H1 (cell line): ENCODE measurements at places on chromosomes 4 and X. TPM values are rescaled to one million over a fixed set of nuclear protein-coding genes. Genes with fewer than 3 reads are reported as not detected.

GRCh38 chrX:9816084-9816700 is 30.0 kb downstream of the SHROOM2 start:
- DNase-seq, result no peak

- no peak for DNase-seq
Observed at GRCh38 chr4:57109847-57110639, at the start of gene IGFBP7. IGFBP7 (minus strand) TSS chr4:57110385; CDS start chr4:57110351, 34 bp downstream.

The CLDN22 gene
- not detected in 2 replicates for total RNA-seq

DNA sequence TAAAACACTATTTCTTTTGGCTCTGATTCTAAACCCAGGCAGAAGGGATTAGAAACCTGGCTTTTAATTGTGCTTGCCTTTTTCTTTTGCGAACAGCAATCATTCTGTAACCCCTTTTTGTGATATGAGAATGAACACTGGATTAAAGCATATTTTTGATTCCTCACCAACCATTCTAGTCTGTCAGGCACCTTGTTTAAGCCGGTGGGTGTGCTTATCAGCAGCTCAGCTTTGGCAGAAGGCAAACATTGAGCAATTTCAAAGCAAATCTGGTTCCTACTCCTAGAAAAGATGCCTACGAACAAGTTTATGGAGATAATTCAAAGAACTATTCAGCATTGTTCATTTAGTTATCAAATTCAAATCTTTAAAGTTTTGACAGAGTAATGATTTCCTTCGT is 265.1 kb upstream of the FAM241A start:
- no peak for DNase-seq

DNA sequence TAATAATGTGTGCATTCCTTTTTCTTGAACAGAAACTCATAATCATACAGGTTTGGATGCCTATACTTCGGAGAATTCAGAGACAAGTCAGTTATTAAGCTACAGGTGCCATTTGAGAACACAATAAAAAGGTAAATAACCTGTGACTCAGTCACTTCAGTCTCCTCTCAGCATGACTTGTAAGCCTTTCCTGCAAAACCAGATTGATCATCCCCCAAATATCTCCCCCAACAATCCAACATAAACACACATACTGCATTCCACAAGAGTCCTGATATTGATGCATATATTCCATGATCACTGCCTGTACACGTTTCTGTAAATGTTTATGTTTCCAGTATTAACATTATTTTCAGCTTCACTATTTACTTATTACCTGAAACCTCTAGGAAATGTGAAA is 110.8 kb downstream of the PWWP3B start:
- DNase-seq, result no peak

The GAK gene
- total RNA-seq, result 70.8 and 76.9 TPM in 2 replicates

DNA sequence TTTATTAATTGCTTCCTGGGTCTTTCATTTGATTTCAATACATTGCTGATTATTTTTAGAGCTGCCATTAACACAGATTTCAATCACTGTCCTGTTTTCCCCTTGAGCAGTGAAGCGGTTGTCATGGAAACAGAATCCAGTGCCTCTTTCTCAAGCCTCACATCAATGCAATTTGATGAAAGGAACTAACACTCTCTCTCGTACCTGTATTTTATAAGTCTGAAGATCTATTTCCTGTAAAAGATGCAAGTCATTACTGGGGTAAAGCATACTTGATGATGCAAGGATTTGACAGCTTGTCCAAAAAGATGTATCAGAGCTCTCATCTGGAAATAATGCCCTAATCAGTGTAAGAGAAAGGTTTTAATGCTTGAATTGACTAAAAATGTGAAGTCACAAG is 17.9 kb upstream of the GASK1B start:
- no peak for DNase-seq

The CXCL6 gene
- 7.6 and 8.0 TPM in 2 replicates for total RNA-seq

The RIPPLY1 gene
- not detected in 2 replicates for total RNA-seq

GRCh38 chrX:39773150-39773549 is 324.6 kb downstream of the BCOR start:
- no peak for DNase-seq

The DCAF12L1 gene
- 4.5 and 5.3 TPM in 2 replicates for total RNA-seq

- DNase-seq, result no peak
Observed at GRCh38 chr4:107035819-107036583, at the start of gene DKK2. DKK2 (minus strand) TSS chr4:107036313; CDS start chr4:107035591, 722 bp downstream.

GRCh38 chrX:8235026-8235425 is 64.0 kb upstream of the VCX2 start:
- DNase-seq, result no peak

The CPLX1 gene
- total RNA-seq, result 0.56 and 0.67 TPM in 2 replicates

- no peak for DNase-seq
Observed at GRCh38 chr4:129358571-129358970, 262.6 kb downstream of the C4orf33 start.

DNA sequence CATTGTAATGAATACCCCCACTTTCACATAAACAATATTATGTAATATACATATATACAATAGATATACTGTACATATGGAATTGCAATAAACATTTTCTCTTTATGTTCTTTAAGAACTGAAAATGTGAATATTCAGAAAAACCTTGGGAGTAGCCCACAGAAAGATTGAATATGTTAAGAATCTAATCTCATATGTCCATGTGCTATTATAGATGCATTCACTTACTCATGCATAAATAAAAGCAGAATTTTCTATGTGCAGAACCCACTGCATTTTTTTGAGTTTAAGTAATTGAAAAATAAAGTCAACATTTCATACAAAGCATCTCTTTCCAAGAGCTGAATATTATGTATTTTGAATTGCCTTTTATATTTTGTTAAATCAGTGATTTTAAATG is 902.3 kb downstream of the PCDH19 start:
- DNase-seq, result no peak

DNA sequence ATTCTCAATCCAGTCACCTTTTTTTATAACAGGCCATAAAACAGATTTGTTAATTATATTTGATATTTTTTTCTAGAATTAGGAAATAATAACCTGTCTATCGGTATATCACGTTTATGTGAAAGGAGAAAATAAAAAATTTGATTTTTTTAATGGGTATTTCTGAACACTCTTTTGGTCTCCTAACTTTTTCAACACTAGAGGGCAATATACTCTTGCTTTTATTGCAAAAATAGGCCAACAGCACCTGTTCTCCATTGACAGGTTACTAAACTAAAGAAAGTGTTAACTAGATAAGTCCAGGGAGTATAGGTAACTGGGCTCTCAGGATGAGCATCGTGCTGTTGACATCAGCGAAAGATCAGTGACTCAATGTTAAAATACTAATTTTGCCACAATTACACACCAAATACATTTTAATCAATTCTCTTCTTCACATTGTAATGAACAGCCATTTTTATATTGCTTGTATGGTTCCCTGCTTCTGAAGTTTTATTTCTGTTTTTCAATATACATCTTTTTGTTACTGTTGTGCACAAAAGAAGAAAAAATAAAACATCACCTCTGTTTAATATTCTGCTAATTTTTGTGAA is 22.8 kb downstream of the NDST4 start:
- DNase-seq, result no peak

The PTTG2 gene
- total RNA-seq, result not detected in 2 replicates

The PNCK gene
- total RNA-seq, result 4.3 and 6.2 TPM in 2 replicates

DNA sequence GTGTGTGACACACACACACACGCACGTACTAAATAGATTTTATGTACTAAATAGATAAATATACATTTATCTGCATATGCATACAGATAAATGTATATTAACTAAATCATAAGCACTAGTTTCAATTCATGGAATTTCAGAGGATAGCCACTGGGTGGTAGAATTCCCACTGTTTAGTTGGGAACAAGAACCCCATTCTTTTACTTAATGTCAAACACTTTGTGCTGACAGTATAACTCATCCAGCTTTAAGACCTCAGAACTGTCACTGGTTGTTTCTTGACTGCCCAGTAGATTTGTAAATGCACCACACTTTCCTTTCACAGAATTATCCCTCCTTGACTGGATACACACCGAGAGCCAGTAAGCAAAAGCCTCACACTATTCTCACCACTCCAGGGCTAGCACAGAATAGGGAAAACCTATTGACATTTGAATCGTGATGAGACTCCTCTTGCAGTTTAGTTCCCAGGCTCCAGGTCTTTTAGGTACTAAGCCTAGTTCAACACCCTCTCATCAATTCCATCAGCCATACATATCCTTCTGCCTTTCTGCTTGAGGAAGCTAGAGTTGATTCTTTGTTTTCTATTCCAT is 32.4 kb downstream of the PPARGC1A start:
- no peak for DNase-seq

GRCh38 chr4:16029886-16030285 is 53.9 kb downstream of the PROM1 start:
- DNase-seq, result no peak

DNA sequence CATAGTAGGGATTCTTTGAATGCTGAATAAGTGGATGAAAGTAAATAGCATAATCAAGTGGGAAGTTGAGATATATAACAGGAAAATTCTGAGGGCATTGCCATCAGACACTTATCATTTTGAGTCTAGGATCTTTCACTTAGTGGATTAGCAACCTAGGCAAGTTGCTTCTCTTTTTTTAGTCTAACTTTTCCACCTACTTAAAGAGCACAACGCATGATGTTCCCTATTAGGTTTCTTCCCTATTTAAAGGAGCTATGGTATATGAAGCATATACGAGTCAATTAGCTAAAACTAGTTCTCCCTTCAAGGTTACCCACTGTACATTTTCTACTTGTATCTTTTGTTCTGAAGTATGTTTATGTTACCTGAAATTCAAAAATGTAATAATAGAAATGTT is 67.1 kb upstream of the HS3ST1 start:
- DNase-seq, result no peak

DNA sequence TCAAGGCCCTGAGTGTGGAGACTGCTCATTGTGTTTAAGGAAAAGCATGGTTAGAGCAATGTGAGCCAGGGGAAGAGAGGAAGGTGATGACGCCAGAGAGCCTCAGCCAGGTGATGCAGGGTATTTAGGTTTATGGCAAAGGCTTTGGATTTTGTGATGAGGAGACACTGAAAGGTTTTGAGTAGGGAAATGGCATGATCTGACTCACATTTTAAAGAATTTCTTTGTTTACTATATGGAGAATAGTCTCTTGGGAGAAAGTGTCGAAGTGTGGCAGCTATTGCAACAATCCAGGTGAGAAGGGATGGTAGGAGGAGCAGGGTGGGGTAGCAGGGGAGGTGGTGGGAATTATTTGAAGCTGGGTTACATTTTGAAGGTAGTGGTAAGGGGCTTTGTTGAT is 293.4 kb upstream of the IGFBP7 start:
- no peak for DNase-seq

The TLR6 gene
- total RNA-seq, result 0.08 and 0.09 TPM in 2 replicates

GRCh38 chr4:159902648-159903047 is 799.8 kb downstream of the RAPGEF2 start:
- no peak for DNase-seq

The ENPP6 gene
- 0.20 and 0.23 TPM in 2 replicates for total RNA-seq

GRCh38 chr4:57475424-57475823 is 365.2 kb upstream of the IGFBP7 start:
- no peak for DNase-seq

DNA sequence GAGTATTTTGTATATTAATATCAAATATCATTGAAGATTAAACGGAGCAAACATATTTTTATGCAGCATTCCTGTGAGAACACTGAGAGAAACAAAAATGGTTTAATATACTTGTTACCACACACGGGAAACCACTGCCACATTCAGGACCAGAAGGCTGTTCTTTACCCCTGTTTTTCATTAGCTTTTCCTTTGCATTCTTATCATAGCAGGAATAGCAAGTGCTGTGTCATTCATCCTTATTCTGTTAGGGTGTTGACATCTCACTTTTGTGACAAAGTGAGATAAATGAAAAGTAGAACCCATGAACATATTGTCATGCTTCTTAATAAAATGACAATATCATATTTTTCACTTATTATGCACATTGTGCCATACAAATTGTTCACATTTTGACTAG is 212.4 kb upstream of the NDST4 start:
- no peak for DNase-seq

DNA sequence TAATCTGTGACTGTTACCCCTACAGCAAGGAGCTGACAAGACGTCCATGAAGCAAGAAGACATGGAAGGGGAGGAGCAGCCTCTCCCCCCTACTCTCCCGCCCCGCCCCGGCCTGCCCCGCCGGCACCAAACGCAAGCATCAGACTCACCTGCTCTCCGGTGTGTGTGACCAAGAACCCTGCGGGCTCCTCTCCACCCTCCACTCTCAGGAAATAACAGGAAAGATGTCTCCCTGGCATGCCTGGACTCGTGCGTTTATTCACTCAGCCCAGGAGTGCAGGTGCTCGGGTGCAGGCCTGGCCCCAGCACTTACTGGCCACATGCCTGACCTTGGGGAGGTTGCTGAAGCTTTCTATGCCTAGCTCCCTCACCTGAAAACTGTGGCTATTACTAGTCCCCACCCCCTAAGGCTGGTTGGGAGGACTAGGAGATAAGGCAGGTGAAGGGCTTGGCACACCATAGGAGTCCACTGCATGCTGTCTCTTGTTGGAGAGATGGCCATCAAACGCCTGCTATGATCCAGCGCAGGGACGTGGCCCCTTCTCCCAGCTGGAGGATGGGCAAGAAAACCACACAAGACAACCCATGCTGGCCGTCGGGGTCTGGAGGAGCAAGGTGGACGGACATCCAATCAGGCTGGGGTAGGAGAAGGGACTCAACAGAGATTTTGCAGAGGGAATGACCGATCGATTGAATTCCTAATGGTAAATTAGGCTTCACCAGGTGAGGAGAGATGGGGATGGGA is 34.9 kb upstream of the CLDN24 start:
- no peak for DNase-seq

DNA sequence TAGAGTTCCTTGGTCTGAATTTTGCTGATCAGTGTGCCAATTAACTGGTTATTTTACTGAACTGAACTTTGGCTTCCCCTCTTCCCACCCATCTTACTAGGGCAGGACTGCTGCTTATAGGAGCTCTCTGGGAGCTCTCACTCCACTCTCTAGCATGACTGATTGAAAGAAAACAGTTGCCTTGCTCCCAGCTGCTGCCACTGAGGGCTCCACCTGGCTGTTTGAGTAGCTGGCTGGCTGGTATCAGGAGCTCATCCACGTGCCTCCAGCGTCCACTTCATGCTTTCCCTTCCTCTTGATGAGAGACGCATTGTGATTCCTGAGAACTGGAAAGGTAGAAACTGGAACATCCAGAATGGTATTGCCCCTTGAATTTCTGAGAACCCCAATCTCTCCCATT is 73.0 kb upstream of the KLHL13 start:
- DNase-seq, result no peak

DNA sequence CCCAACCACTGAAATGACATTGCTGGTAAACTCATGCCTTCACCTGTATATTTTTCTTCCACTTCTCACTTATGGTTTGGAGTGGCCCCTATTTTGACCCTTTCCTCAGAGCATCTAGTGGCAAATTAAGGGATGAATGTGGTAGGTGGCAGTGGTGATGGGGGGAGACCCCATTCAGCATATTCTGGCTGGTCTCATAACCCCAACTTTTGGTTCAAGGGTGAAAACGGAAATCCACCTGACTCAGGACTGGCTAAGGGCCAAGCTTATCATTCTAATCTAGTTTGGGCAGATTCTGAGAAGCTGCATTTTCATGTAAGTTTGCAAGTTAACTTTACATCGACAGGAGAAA is 47.0 kb upstream of the NSUN7 start:
- DNase-seq, result no peak

The ATP1B4 gene
- not detected in 2 replicates for total RNA-seq
